ENCODE measurements at places on chromosomes 12 and 14.

DNA sequence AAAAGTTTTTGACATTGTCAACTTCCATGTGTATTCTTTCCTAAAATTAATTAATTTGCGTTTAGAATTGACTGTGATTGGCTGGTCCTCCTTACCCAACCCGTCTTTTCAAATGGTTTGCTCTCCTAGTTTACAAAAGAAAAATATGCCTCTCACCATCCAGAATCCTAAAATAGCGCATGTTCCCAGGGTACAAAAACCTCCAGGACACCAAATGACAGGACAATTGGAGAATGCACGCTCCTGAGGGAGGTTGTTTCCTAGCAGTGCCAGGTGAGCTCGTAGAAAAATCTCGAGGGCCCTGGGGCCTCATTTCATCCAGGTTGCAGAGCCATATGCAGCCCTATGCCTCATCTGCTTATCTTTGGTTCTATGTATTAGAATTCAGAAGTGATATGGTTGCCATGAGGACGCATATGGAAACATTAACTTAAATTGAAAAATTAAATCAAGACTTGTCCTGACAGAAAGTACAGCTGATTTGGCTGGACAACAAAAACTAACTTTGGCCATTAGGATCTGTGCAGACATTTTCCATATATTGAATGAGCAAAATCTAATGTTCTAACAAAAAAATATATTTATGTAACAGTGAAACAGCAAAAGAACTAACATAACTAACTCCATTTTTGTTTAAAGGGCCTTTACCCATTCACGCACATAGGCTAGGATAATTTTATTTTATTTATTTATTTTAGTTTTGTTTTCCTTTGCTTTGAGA, 28.2 kb upstream of the EGLN3 start:
- DNase-seq = no peak

- DNase-seq = no peak
These were observed 12.8 kb downstream of the KCNC2 start for GRCh38 chr12:75196865-75197264.

DNA sequence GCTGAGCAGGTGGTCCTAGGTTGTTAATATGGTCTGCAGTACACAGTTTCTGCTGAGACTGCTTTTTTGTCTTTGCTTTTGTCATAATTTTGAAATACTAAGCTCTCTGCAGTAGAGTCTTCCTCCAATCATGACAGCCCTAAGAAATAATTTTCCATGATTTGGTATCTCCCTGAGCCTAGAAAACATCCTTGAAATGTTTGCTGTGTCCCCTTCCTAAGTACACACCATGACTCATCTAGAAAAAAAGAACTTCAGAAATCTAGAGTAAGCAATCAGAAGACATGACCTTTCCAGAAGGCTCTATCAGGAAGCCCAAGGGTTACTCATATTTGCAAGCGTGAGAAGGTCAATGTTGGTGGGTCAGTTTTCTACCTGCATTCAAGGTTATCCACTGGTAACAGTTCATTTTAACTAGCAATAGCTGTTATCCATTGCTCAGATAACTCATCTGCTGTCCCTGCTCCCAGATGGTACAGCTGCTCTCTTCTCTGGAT, 16.4 kb downstream of the DAD1 start:
- no peak for DNase-seq

DNA sequence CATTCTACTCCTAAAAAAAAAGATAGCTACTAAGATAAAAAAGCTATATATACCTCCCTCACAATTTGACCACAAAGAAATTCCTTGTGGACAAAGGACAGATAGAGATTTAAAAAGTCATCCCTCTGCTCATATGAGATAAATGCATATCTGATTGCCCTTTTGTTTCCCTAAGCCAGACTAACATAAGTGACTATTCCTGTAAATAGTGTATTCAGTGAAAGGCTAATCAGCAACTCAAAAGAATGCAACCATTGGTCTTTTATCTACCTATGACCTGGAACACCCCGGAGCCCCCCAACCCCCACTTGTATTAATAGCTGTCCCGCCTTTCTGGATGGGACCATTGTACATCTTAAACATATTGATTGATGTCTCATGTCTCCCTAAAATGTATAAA, 6.3 kb upstream of the TMPO start:
- DNase-seq = no peak

- DNase-seq = no peak
These were observed 20.9 kb downstream of the HEBP1 start for GRCh38 chr12:12979126-12979525.

- DNase-seq = no peak
These were observed 26.2 kb downstream of the NID2 start for GRCh38 chr14:52042371-52043289.

- no peak for DNase-seq
These were observed 23.2 kb upstream of the CCNT1 start for GRCh38 chr12:48739618-48740269.

DNA sequence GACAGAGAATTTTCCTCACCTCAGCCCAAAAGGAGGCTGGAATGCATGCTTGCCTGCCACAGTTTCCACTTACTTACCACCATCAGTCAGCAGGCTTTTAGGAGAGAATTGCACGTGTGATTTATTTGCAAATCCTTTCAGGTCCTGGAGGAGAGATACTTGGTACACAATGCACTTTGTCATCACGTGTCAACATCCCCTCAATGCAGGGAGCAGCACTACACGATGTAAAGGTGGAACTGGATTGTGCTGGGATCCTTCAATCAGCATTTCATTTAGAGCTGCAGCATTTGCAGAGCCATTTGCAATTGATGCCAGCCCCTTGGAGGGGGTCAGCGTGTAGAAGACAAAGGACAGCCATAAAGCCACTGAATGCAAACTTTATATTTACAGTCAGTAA, 218.1 kb downstream of the GLT1D1 start:
- no peak for DNase-seq

DNA sequence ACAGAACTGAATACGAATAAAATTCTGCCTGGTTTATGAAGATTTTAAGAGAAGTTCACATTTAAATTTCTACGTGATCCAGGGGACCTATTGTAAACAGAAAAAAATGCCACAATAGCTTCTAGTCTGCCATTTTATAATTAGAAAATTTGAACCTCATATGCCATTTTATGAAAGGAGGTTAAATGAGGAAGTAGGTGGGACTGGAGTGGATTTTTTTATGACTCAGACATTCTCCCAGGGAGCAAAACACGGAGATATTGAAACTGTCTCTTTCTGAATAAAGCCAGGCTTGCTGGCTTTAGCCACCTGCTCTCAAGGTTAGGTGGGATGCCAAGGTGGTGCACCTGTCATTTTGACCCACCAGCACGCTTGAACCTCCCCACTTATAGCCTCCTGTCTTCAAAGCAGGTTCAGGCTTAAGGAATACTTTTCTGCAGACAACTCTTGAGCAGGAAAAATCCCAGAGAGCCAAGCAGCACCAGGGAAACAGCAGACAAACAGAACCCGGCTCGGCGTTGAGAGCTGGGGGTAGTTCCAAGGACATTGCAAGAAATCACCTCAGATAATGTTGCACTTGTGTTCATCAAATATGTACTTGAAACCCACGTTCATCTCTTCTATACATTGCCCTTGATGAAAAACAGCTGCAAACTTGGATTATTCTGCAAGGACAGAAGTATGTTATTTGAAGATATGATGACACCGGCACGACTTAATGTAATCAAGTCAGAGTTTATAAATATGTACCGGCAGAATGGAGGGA, 203.7 kb downstream of the PPM1H start:
- peak; percentile 43 for DNase-seq

- no peak for DNase-seq
These were observed 1650.9 kb upstream of the SEL1L start for GRCh38 chr14:83184531-83184930.

DNA sequence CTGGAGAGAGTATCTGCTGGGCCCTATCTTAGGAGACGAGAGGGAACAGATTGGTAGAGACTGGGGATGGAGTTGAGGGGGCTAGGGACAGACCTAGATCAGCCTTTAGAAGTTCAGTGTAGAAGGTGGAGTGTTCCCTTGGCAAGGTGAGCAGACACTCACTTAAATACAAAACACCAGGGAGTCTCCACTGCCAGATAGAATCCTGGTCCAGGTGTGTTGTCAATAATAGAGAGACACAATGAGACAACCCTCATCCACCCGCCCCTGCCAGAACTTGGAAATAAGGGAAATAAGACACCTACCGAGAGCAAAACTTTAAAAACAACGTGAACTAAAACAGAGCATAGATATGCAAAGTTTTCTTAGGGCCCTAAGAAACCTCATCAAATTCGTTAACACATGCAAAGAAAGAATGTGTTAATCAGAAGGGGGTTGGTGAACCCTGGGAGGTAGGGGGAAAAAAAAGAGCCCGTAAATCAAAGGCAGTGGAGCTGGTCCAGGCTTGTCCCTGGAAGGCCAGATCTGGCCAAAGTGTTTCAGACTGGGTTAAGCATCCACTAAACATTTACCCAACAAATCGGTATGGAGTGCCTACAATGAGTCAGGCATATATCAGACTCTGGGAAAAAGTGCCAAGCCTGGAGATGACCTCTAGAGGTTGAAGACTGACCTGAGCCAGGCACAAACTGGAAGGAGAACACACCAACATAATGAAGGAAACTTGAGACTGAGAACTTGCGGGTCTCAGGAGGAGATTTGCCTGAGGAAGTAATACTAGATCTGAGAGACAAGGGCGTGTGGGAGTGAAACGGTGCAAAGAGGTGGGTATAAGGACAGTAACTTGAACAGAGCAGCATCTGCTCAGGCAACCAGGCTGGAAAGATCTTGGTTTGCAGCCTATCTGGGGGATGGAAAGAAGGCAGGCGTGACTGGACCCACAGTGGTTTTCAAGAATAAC, 37.0 kb upstream of the OTX2 start:
- DNase-seq = no peak

- no peak for DNase-seq
These were observed 356.1 kb downstream of the DAD1 start for GRCh38 chr14:22232933-22233332.

- DNase-seq = no peak
These were observed 12.7 kb downstream of the CCDC197 start for GRCh38 chr14:94009767-94010166.

DNA sequence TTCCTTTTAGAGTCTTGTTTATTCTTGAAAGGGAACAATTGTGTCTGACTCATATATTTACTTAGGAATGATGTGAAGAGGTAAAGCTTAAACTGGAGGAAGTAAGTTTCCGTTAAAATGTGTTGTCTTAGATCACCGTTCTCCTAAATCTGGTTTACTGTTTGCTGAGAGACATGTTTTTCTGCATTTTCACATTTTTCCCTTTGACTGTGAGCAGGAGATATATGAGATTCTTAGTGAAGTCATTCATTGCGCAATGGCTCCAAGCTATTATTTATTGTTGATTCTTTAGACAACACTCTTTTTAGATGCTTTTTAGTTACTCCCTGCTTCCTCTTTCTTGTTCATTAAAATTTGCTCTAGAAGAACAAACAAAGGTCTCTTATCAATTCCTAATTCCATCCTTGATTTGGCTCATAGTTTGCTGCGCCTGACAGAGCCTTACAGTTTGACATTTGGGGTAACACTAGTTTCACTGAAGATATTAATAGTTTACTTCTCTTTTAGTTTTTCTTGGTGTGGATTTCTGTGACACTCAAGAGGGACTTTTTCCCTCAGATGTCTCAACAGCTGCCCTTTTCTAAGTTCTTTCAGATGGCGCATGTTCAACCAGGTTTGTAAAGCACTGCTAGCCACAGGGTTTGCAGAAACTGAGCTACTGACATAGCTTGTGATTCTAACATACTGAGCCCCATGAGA, 11.4 kb downstream of the CLECL1 start:
- DNase-seq = no peak

- DNase-seq = no peak
These were observed 447.4 kb downstream of the AEBP2 start for GRCh38 chr12:19886639-19887064.

DNA sequence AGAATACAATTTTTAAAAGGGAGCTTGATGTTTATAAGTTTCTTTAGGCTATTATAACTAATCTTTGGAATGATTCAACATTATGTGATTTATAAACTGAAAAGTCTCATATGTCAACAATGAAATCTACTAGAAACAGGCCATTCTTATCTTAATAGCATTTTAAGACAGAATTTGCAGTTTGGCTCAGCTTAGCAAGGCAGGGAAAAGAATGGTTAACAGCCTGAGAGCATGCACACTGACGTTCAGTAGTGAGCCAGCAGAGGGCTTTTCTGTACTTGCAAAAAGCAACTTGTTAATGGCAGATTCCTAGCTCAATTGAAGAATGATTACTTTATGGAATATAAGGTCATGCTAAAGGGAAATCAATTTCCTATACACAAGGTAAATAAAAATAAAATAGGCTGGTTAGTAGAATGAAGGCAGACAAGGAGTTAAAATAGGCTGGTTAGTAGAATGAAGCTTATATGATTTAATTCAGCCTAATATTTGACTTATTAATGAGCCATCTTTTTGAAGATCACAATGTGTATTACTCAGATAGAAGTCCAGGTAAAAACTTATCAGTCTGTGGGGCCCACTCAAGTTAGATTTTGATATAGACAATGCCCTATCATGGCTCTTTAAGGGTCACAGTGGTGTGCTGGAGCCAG, 95.9 kb downstream of the OTOGL start:
- DNase-seq = no peak

DNA sequence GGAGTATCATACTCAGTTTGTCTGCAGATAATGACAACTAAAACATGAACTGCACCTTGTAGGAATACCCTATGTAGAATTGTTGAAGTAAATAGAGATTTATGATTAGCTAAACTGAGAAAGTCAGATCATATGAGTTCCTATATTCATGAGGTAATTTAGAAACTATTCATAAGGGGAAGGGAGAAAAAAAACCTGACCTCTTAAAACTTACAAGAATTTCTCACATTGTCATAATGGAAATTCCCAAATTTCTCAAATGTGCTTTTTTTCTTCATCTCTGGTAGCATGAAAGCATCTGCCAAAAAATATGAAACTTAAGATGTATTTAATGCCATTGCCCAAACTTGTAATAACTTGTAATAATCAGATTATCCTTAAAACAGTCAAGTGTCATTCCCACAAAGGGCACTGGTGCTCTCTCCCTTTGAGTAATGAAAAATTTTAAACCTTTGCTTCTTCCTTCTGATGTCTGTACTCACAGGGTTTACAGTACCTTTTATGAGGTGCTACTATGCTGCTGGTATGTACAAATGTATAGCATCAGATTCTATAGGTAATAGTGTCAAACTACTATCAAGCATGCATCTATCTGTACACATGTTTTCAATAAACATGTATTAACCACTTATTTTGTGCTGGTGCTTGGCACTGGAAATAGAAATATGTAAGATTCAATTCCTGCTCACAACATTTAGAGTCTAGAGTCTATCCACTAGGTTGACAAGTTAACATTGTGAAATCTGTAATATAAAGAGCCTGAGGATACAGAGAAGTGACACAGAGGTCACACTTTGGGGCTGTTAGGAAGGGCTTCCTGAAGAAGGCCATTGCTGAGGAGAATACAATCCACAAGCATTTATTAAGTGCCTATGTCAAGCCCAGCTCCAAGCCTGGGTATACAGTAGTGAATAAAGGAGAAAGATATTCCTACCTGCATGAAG, 17.4 kb upstream of the DRAM1 start:
- no peak for DNase-seq

DNA sequence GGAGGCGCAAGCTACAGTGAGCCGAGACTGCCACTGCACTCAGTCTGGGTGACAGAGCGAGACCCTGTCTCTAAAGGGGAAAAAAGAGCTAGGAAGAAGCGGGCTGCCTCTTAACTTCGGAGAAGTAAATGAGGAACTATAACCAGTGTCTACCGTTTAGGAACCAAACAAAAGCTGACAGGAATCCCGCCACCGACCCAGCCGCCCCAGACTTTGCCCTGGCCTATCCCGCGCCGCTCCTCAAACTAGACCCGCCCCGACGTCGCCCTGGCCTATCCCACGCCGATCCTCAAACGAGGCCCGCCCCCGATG, 568 bp upstream of the SIVA1 start:
- no peak for DNase-seq

Data from putamen (tissue), 1 donor.